AG04450 (cell line): ENCODE measurements at places on chromosomes 2 and 18. TPM values are rescaled to one million over a fixed set of nuclear protein-coding genes. Genes with fewer than 3 reads are reported as not detected.

DNA sequence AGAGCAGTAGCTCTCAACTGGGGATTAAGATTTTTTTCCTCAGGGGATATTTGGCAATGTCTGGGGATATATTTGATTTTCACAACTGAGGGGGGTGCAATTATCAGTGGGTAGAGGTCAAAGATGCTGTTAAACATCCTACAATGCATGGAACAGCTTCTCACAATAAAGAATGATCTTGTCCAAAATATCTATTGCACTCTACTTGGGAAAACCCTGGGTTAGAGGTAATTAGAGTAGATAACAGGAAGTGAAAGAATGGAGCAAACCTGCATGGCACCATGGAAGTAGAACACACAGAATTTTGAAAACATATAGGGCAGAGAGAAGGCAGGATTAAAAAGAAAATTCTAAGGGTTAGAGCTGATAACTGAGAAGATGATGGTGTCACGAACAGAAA is 26.4 kb upstream of the PPM1B start:
- DNase-seq = no peak

DPP10 gene
- polyA plus RNA-seq = not detected in 2 replicates

- no peak for DNase-seq
Observed at GRCh38 chr2:125456693-125457363, 1199.1 kb upstream of the GYPC start.

GRCh38 chr2:181575650-181576025 is 81.3 kb downstream of the CERKL start:
- no peak for DNase-seq

DIPK1C gene
- polyA plus RNA-seq = not detected in 2 replicates

GCFC2 gene
- polyA plus RNA-seq = 14.3 and 16.8 TPM in 2 replicates

FKBP1B gene
- 19.4 and 19.7 TPM in 2 replicates for polyA plus RNA-seq

GRCh38 chr2:196486146-196486545 is 153.4 kb upstream of the CCDC150 start:
- DNase-seq = no peak

- no peak for DNase-seq
Observed at GRCh38 chr2:75157435-75157834, 41.9 kb downstream of the TACR1 start.

DNA sequence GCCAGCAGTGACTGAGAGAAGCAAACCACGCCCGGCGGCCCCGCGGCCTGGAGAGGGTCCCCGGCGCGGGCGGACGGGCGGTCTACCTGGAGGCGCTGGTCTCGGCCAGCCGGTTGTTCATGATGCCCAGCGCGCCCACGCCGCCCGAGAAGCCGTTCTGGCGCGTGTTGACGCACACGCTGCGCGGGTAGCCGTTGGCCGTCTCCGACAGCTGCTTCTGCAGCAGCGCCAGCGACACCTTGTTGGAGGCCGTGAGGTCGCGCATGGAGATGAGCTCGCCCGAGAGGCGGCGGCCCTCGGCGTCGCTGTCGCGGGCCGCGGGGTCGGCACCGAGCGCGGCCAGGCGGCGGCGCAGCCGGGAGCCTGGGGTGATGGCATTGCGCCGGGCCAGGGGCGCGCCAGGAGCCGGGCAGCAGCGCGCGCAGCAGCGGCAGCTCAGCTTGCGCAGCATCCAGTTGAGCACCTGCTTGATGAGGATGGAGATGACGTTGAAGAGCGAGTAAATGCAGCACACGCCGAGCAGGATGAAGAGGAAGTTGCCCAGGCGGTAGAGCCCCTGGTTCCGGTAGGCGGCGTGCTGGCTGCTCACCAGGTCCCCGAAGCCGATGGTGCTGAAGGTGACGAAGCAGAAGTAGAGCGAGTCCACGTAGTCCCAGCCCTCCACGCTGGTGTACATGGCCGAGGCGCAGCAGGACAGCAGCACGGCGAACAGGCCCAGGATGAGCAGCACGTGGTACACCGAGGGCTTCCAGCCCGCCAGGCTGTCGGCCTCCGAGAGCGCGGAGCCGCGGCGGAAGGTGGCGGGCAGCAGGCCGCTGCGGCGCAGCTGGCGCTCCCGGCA is 118.1 kb downstream of the MSH2 start:
- no peak for DNase-seq

- no peak for DNase-seq
Observed at GRCh38 chr2:20313659-20314058, 37.0 kb downstream of the PUM2 start.

DNA sequence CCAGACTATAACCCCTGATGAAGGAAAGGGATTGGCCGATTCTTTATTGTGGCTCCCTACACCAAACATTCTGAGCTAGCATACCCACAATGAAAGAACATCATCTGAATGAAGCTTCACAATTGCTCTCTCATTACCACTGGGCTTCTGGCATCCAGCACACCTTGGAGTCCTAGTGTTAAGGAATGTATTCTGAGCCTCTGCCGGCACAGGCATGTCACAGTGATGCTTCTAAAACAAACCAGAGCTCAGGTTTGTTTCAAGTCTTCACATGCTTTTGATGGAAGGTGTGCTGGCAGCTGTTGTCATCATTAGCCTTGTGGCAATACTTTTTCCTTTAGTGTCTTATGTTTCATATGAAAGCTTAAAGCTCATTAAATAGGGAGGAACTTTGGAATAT is 76.3 kb upstream of the RBBP8 start:
- no peak for DNase-seq
